ENCODE measurements at places on chromosomes 3 and 15. TPM values are rescaled to one million over a fixed set of nuclear protein-coding genes. Genes with fewer than 3 reads are reported as not detected.

The DNAJC17 gene
- 51.0 TPM for total RNA-seq

The RBP2 gene
- not detected for total RNA-seq

The CLDN18 gene
- 0.12 TPM for total RNA-seq

The DAZL gene
- total RNA-seq: not detected

The CD276 gene
- total RNA-seq: 164 TPM

The CLDN11 gene
- 264 TPM for total RNA-seq

The CLDN16 gene
- total RNA-seq: not detected

The NLGN1 gene
- total RNA-seq: 20.1 TPM

The DOCK3 gene
- total RNA-seq: 0.12 TPM

The P3H2 gene
- 14.1 TPM for total RNA-seq

The FBXO40 gene
- total RNA-seq: under 0.01 TPM

The MAP1A gene
- total RNA-seq: 90.5 TPM

The TRH gene
- not detected for total RNA-seq

The TMEM87A gene
- total RNA-seq: 68.0 TPM

The TIMP4 gene
- 5.1 TPM for total RNA-seq

The KNG1 gene
- total RNA-seq: not detected

The CYP8B1 gene
- not detected for total RNA-seq

The ZMYND10 gene
- total RNA-seq: 1.2 TPM

The THAP10 gene
- 4.6 TPM for total RNA-seq

The CLEC3B gene
- 0.25 TPM for total RNA-seq

The PARP15 gene
- under 0.01 TPM for total RNA-seq

The UROC1 gene
- not detected for total RNA-seq

The SLC28A1 gene
- 0.12 TPM for total RNA-seq

The NRG4 gene
- total RNA-seq: not detected

The FSTL1 gene
- 921 TPM for total RNA-seq

The PPM1L gene
- total RNA-seq: 0.77 TPM

The XYLB gene
- total RNA-seq: 5.4 TPM

The ACTR8 gene
- 30.4 TPM for total RNA-seq

All from uterine smooth muscle cell (primary cell).